ENCODE measurements at places on chromosomes 5 and 9.

DNA sequence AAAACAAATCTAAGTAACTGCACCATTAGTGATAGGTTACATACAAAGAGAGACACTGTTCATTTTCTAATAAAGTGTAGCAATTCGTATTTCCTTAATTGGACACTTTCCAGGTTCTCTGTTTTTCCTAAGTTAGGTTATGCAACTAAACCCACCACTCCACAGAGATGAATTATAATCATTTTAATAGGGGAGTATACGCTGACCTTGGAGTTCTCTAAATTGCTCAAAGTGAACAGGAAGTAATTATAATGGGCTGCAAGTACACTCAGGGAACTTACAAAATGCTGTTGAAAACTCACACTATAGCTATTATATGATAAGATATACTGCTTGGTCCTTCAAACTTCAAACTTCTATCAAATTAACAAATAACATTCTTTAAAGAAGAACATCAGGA is 18.2 kb upstream of the ADCY2 start:
- no peak for DNase-seq

DNA sequence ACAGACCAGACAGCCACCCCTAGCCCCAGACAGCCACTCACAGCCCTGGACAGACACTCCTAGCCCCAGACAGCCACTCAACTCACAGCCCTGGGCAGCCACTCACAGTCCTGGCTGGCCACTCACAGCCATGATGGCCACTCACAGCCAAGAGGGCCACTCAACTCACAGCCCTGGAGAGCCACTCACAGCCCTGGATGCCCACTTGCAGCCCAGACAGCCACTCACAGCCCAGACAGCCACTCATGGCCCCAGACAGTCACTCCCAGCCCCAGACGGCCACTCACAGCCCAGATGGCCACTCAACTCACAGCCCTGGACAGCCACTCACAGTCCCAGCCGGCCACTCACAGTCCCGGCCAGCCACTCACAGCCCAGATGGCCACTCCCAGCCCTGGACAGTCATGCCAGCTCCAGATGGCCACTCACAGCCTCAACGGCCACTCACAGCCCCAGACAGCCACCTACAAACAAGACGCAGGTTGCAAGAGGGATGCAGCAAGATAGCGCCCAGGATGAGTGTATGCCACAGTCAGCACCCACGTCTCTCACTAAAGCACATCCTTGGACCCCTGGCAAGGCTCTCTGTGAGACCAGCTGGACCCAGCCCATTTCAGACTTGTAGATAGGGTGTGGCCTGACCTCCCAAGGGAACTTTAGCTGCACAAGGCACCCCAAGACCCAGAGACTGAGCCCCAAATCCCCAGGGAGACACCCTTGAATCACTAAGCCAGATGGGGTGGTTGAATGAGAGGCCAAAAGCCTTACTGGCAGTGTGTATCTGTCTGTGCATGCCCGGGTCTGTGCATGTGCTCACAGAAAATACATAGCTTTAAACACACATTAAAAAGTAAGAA is 22.4 kb downstream of the ZDHHC11B start:
- DNase-seq: no peak

GRCh38 chr9:121598965-121599871 is 52.2 kb upstream of the DAB2IP start:
- no peak for DNase-seq

GRCh38 chr5:69007163-69007562 is 86.7 kb upstream of the SLC30A5 start:
- no peak for DNase-seq

DNA sequence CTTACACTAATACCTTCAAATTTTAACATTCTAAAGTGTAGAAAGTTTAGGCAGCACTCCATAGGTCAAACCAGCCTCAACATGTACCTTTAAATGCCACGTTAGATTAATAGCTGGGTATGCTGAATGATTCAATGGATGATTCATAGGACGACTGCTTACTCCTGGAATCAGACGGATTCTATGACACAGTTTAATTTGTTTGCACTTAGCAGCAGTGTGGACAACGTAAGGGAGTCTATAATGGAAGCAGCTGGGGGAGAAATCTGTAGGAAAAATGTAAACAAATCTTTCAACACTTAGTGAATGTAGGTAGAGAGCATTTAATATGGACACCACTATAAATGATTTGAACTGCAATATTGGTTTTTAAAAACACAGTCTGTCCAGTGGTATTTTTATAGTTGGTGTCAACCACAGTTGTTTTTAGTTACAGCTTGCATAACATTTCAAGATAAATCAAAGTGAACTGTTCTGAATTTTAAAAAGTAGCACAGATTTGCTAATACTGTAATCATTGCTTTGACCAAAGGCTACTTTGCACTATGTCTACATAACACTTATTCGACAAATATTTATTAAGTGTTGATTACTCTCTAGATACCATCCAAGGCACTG is 701.5 kb upstream of the MEF2C start:
- DNase-seq: no peak

DNA sequence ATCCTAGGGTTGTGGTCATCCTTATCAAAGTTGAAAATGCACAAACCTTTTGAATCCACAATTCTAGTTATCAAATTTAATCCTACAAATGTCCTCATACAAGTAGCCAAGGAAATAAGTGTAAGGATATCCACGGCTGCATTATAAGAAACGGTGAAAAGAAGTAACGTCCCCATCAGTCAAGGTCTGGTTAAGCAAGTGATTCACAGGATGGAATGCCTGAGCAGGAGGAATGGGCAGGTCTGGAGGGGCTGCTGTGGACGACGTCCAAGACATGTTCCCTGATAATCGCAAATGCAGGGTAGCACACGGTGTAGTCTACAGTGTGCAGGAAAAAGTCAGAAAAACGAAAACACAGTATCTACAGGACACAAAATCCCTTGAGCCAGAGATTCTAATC is 118.6 kb downstream of the ADAMTS2 start:
- DNase-seq: no peak

- DNase-seq: no peak
Observed at GRCh38 chr5:1190837-1191239, 10.6 kb upstream of the SLC6A19 start.

DNA sequence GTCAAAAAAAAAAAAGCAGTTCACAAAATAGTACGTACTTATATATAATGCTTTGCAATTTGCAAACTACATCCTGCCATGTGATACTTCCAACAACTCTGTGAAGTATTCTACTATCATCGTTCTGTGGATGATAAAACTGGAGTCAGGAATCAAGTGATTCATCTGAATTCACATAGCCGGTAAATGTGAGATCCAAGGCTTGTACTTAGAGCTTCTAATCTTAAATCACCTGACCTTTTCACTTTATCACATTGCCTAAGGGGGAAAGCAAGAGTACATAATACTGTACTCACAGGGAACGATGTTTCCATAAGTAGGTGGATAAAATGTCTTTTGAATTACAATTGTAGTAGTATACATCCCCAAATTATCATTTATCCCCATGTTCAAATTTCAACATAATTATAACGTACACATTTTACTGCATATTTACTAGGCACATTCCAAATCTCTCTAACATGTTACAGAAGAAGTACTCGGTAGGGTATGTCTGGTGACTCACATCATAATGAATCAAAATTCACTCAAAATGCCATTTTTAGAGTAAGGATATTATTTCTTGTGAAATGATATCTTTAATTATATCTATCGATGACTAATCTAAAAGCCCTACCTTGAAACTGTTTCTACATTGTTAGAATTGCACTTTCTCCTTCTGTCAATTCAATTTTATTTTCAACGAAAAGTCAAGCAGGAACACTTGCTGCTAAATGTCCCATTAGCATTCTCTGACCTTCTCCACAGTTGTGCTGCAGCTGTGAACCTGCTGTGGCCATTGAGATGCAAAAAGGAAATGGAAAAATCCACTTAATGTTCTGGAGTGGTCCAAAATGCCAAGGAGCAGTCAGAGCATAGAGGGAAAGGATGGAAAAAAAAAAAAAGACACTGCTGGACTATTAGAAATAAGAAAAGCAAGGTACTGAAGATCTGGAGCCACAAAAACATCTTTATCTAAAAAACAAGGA is 78.9 kb downstream of the OR2K2 start:
- no peak for DNase-seq

GRCh38 chr5:53151713-53152458 is 42.3 kb upstream of the MOCS2 start:
- peak; percentile 48 for DNase-seq

DNA sequence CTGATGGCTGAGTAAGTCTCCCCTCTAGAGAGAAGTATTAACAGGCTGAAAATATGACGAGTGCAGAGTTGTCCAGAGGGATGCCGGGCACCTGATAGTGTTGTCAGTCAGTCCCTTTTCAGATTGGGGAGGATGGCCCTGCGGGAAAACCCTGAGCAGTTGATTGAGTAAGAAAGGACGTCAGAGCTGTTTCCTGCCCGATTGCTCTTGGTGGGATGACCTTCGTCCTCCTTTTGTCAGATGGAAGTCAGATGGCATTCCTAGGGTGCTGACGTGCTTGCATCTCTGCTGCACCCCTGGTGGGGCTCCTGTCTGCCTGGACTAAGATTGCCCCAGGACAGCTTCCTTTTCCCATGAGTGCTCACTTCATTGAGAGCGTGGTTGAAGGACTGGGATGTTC is 9.8 kb downstream of the ZNF354B start:
- DNase-seq: no peak

- DNase-seq: no peak
Observed at GRCh38 chr5:4532705-4533080, 607.4 kb upstream of the ADAMTS16 start.

DNA sequence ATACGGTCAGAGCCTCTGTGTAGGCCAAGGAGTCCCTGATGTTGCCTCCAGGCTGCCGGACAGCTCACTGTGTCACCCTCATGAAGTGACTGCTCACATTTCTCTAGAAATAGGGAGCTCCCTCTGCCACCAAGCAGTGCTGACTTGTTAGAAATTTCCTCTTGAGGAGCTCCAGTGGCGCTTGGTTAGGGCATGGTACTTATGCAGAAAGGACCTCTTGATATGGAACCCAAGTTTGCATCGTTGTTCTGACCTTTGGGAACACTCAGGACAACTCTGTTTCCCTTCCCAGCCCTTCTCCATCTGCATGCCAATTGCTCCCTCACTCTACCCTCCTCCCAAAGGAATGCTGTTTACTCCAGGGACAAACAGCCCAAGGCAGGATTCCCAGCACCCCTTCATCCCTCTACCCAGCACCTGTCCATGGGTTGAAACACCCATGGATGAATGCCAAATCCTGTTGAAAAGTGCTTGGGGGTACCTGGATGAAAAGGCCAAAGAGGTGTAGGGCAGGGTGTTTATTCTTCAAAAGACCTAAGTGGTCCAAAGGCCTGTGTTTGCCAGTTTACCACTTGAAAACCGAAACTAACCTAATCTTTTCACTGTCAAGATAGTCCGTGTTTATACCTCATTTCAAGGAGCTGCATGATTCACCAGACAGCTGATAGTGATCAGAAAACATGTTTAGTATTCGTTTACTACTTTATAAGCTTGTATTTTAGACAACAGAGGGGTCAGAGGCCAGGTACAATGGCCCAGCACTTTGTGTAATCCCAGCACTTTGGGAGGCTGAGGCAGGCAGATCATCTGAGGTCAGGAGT is 51.1 kb downstream of the KLF4 start:
- DNase-seq: no peak

DNA sequence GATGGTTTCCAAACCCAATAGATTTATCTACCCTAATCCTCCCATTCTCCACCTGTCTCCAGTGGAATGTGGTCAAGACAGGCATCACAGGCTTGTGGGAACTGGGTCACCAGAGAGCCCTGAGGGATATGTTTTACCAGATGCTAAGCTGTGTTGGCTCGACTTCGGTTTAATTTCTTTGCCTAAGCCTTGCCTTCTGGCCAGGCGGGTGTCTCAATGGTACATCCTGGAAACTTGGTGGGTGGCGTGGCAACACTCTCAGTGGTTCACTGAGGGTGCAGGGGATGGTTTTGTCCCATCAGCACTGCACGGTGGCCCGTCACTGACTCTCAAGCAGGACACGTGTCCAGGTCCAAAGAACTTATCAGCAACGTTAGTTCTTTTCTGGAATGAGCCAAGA is 192.2 kb downstream of the TENT4A start:
- DNase-seq: no peak

GRCh38 chr9:78698371-78698770 is 401.4 kb downstream of the PSAT1 start:
- no peak for DNase-seq

GRCh38 chr9:124477211-124477647 is 27.0 kb downstream of the ADGRD2 start:
- DNase-seq: no peak

DNA sequence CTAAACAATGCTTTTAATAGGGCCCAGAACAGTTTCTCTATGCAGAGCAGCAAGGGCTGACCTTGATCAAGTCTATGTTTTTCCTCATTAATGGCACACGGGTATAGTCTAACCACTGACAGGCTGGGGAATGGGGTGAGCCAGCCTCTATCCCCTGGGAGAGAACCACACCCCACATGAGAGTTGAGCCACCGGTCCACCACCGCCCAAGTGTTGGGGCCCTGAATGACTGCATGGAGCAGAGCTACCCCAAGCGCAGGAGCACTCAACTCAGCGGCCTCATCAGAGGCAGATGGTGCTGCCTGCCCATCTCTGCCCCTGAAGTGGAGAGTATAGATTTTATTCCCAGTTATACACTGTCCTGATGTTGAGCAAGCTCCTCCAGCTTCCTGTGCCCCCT is 247.9 kb upstream of the IRX1 start:
- no peak for DNase-seq

DNA sequence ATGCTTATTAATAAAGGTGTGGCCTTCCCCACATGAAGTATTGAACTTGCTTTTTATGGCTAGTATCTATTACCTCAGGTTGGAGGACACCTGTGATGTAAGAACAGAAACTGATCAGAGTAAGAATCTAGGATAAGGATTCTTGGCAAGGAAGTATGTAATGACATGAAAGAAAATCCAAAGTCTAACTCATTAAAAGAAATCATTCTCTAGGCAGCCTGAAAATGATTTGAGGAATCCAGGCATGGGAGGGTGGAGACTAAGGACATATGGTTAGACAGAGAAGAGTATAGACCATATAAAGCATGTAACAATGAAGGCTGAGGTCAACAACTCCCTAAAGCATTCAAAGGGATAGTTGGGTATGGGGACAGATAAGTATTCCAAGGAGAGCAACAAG is 32.9 kb downstream of the PFDN1 start:
- DNase-seq: no peak

DNA sequence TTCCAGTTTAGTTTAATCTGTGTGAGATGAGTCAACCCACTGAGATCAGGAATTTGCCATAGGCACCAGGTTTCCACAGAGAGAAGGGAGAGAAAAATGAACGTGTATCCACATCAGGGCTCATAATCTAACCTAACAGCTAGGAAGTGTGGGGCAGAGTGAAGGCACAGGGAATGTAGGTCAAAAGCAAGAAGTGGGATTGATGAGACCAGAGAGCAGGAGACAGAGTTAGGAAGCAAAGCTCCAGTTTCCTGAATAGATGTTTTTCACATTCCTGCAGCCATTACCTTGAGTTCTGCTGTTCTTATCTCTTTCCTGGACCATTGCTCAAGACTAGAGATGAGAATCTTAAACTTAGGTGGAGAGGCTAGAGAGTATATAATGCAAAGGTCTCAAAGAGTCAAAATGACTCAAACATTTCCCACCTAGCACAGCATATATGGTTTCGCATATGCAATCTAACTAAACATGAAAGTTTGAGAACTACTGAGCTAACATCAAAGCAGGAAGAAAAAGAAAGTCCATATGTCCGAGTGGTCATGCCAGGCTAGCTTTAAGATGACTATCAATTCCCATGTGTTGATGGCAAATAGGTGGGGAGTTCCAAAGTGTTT is 41.1 kb upstream of the GNAQ start:
- DNase-seq: no peak

GRCh38 chr9:131628459-131629225 is 83.3 kb downstream of the PRRT1B start:
- DNase-seq: no peak

Data from lower leg skin (tissue), 4 donors.